ENCODE measurements at places on chromosomes 3 and 15.
A peak's percentile ranks its signal among the peaks of the same experiment; 100 is the strongest.

DNA sequence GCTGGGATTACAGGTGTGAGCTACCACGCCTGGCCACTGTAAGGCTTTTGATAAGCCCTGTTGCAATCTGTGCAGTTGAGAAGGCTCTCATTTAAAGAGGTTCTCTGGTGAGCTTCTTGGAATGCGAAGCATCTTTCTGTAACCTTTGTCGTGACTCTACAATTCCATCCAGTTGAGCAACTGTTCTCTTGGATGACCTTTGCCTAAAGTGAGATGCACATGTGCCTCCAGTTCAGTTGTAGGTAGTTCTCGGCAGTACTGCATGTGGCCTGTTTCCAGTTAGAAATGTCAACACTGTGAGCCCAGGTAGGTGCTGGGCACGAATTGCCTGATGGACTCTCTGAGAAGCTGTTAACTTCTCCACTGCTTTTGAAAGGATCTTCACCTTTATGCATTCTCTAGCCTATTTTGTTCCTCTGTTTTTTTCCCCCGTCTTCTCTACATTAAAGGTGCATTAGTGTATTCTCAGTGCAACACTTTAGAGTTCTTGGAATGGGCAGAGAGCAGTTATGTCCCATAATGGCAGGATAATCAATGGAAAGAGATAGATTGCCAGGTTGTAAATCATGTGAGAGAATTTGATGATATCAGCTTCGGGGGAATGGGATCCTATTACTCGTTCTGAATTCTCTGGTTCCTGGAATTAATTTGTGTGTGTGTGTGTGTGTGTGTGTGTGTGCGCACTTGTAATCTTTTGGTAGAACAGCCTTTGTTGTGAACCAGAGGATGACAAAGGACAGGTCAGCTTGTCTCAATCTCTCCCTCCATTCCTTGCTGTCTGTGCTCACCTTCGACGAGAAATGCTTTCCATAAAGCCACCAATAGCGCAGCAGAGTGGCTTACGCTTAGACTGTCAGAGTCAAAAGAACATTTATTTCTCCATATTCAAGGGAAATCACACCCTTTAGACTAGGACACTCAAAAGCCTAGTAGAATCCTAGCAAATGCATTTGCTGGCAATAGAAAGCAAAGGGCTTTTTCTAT, 51.1 kb downstream of the PTPRG start:
- no peak for DNase-seq

DNA sequence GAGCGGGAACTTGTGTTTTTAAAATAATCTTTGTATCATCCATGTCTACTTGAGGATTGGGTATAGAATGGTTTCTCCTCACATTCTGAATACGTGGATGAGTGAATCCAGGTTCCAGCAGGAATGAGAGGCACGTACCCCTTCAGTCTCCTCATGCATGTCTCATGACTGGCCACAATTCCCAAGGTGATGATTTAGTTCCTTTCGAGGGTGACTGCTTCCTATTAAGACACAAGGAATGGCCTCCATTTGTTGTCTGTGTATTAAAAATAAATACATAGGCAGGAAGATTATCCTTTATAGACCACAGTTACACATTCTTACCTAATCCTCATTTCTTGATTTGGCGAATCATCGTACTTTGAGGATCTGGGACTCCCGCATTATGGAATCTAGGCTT, 217.0 kb upstream of the LRIG1 start:
- no peak for DNase-seq

- no peak for DNase-seq
Measured at GRCh38 chr3:160279657-160280056, 54.4 kb downstream of the C3orf80 start.

DNA sequence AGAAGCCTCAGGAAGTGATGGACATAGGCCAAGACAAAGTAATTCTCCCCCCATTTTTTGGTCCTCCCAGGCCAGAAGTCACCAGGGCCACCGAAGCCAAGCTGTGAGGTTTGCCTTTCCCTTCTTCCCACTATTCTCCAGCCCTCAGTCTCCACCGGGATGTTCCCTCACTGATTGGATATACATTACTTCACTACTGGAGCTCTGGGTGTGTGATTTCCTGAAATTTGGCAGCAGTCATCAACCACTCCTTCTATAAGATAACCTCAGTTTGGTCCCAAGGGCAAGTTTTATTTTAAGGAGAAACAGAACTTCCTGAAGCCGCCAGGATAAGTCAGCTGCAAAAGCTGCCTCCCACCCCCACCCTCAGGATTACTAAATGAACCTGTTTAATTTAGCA, 11.3 kb downstream of the SLCO2A1 start:
- no peak for DNase-seq

DNA sequence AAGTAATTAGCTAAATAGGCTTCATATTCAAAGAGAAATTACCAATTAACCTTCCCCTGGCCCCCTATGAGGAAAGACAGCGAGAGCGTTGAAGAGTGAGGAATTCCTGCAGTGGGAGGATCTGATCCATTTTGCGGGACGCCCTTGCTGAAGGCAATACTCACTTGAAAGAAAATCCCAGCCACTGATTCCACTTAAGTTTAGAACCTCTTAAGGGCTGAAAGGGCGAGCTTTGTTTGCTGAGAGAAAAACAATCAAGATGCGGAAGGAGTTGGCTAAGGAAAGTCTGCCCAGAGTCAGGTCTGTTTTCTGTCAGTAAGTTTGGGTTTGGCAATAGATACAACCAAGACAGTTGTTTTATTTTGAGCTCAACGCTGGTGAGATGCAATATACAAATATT, 102.8 kb upstream of the GBE1 start:
- no peak for DNase-seq

DNA sequence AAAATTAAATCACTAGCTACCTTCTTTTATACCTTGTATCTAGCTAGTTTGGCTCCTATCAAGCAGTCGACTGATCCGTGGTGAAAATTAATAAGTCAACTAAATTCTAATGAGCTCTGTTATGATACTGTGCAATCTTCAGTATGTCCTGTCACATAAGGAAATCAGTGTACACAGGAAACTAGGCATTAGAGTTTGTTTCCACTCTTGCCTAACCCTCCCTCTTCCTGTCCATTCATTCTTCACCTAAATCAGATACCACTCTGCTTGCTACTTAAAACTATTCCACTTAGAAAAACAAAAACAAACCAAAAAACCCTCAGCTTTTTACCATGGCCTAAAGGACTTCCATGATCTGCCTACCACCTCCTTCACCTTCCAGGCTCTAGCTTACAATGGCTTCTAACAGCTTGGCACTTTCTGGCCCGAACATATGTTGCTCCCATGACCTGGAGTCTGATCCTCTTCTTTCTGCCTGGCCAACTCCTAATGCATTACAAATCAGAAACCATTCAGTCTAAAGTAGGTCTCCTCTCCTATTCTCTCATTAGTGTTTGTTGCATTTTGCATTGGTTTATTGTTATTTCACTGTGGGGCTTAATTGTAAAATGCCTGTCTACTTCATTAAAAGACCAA, 7.9 kb downstream of the RFC4 start:
- DNase-seq = no peak

DNA sequence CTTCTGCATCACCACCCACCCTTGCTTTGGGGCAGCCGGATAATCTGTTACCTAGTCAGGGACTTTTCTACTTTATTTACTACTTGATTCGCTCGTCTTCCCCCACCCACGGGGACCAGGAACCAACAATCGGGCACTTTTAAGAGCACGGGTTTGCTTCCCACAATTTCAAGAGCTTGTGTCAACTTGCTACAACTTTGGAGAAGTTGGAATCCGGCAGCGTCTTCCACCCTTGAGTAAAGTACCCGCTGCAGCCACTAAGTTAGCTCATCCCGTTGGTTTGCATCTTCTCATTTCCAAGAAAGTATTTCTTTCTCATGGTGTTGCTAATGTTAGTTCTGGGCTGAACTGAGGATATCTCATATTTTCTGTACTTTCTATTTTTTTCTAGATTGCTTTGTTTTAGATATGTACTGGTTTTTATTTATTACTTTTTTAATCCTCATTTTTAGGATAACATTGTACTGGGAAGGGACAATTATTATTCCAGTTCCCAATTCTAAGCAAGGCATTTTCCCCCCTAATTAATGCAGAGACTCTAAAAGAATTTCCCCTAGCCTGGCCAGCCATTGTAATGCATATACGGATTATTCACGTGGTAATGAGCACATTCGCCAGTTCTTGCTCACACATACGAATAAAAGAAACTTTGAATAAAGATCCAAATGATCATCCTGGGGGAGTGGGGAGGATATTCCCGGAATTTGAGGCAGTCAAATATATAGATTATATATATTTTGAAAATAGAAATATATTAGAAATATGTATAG, 4.0 kb downstream of the SOX2 start:
- peak; percentile 53 for DNase-seq

DNA sequence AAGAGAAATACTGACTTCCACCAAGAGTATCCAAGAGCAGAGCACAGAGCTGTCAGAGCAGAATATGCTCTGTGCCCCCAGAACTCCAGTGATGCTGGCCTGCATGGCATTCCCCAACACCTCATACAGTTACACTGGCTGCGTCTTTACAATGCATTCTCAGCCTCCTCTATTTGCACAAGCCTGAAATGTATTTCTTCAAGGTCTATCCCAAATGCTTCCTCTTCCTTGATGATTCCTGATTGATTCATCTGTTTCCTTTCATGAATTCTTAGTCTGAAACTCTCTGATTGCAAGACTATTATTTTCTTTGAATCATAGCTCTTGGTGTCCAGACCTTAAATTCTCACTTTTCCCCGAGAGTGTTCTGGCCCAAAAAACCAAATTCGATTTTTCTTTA, 664.7 kb downstream of the MECOM start:
- no peak for DNase-seq

- no peak for DNase-seq
Measured at GRCh38 chr3:20511863-20512505, 326.0 kb upstream of the SGO1 start.

DNA sequence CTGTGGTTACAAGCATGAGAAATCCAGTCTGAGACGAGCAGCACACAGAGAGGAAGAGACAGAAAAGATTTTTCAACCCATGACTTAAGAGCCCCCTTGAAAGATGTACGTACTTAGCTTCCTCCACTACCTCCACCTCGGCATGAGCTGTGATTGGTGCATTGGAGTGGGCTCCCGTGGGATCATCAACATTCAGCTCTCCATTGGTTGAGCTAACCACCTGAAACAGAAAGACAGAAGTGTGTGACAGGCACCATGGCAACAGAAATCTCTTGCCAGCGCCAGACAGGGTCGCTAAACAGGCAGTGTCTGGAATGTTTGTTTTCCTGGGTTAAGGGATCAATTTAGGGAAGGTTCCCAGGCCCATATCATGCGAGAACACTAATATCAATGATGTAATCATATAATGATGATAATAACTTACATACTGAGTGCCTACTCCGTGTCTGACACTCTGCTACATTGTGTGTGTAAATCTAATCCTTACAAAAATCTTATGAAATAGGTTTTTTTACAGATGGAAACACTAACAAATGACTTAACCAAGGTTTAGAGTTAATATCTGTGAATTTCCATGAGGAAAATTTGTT, 17.5 kb upstream of the PPIB start:
- no peak for DNase-seq

DNA sequence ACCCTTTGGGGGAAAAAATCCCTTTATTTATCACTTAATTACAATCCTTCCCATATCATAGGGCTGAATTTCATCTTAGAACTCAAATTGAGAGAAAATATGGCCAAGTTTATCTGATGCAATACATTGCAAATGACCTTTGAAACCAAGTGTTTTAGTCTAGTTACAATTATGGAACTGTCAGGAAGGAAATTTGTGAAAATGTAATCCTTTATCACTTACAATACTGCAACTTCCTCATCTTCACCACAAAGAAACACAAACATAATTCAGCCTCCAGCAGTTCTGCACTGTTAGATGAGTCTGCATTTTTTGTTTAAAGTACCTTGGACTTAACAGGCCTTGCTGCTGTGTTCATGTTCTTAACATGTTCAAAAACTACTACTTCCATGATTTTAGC, 4.6 kb downstream of the CCPG1 start:
- DNase-seq = no peak

DNA sequence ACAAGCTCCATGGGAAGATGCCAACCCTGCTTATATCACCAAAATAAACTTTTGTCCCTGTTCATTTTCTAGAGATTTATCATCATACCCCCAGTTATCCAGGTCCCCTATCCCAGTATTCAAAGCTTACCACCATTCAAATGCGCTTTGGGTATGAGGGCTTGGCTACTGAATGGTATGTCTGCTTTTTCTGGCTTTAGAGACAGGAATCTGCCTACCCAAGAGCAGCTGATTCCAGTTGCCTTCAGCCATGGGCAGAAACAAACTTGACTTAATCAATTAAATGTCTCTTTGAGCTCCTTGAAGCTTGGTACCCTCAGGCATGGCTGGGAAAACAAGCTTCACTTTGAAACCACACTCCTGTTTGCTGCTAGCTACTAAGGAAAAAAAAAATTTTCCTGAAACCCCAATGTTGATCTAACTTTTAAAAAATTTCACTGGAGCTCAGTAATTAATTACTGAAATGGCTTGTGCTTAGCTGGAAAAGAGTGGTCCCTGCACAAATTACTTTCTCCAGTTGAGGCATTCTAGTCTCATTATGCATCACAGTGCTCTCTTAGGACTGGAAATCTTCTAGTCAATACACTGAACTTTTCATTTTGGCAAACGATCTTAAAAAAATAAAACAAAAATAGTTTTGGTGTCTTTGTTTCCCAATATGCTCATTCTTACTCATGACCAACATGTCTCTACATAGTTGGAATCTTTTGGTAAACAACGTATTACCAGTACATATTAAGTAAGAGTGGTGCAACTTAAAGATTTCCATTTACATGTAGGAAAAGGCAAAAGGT, 242.8 kb downstream of the DTWD1 start:
- no peak for DNase-seq

Data from activated CD4-positive, alpha-beta T cell treated with anti-CD3 and anti-CD28 coated beads, Interleukin-2, amount 10 ng/mL, durations not matched to agents 24 days and 14 days (primary cell).